AG04449 (cell line): ENCODE measurements at places on chromosomes 16 and 17.

- no peak for DNase-seq
Measured at GRCh38 chr16:15523939-15524338, 89.6 kb downstream of the BMERB1 start.

DNA sequence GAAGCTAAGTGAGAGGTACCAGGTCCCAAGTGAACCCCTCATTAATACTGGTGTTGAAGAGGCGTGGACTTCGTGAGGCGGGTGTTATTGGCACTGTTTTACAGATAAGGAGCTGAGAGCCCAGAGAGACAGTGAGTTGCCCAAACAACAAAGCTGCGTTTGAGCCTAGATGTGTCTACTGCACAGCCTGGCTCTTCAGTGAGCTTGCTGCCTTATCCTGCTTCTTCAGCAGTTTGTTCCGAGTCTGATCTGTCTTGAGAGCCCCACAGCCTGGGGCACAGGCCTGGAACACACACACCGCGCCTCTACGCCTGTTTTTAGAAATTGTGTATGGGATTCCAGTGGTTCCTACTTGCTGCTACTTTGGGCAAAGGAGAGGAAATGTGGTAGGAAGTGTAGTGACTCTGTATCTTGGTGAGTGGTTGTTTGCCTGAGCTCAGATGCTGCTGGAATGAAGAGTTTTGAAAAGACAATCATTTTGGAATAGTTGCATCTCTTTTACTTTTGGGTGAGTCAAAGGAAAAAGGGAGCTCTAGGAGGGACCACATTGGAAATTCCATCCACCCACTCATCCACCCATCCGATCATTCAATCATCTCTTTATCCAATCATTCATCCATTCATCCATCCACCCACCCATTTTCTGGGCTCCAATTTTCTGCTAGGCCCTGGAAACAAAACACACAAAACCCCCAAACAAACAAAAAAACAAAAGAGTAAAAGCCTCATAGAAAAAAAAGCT, 22.3 kb upstream of the PLCG2 start:
- DNase-seq: no peak

DNA sequence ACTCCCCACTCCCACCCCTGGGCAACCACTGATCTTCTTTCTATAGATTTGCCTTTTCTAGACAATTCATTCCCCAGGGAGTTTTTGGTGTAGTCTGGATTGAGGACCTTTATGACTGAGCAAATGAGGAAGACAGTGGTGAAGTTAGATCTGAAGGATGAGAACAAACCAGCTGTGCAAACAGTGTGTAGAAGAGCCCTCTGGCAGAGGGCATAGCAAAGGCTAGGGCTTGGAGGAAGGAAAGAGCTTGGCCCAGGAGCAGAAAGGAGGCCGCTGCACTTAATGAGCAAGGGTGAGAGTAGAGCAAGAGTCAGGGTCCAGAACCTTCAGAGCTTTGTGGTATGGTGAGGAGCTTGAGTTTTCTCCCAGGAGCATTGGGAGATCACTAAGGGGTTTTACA, 352.7 kb downstream of the CA10 start:
- no peak for DNase-seq

DNA sequence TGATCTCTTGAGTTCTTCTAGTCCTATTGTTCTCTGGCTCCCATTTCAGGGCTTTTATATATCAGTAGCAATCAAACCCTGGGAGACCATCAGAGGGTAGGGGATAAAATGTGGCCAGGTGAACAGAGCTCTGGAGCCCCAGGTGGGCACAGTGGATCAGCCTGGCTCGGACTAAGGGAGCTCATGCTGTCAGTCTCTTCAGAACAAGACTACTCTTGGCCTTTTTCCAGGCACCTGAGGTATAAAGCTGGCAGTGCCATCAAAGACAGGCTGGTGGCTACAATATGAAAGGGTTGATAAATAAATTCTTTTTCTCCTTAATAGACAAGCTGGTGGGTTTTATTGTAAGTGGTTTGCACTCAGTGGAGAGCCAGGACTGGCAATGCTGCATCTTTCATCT, 160.0 kb upstream of the CCL2 start:
- DNase-seq: no peak

DNA sequence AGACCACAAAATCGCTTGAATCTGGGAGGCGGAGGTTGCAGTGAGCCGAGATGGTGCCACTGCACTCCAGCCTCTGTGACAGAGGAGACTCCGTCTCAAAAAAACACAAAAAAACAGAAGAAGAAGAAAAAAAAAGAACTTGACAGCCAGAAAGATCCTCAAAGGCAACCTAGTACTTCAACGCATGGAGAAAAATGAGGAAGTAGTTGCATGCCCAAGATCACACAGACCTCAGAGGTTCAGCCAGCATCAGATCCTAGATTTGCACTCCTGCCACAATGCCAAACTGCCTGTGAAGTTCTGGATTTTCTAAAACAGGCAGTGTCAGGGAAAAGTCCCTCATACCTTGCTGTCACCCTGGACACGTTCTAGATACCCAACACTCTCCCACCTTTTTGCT, 1.5 kb downstream of the ATPAF2 start:
- DNase-seq: no peak

DNA sequence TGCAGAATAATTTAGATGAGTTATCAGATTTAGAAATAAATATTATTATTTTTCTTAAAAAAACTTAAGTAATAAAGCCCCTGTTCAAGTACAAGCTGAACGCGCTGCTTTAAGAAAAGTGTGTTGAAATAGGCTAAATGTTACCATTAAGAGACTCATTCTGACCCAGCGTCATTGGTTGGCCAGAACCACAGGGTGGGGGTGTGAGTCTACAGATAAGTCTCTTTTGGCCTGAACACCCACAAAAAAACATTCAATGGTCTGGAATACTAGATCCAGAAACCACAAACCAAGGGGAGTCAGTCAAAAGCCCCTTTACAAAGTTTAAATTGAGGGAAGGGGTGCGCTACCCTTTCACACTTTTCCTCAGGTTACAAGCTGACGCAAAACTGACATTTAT, 776.1 kb downstream of the KCNJ2 start:
- no peak for DNase-seq
